ENCODE measurements at places on chromosomes 5 and 9. TPM values are rescaled to one million over a fixed set of nuclear protein-coding genes. Genes with fewer than 3 reads are reported as not detected.

Gene TRAF1
- total RNA-seq: 2.5 TPM

Gene PAEP
- not detected for total RNA-seq

DNA sequence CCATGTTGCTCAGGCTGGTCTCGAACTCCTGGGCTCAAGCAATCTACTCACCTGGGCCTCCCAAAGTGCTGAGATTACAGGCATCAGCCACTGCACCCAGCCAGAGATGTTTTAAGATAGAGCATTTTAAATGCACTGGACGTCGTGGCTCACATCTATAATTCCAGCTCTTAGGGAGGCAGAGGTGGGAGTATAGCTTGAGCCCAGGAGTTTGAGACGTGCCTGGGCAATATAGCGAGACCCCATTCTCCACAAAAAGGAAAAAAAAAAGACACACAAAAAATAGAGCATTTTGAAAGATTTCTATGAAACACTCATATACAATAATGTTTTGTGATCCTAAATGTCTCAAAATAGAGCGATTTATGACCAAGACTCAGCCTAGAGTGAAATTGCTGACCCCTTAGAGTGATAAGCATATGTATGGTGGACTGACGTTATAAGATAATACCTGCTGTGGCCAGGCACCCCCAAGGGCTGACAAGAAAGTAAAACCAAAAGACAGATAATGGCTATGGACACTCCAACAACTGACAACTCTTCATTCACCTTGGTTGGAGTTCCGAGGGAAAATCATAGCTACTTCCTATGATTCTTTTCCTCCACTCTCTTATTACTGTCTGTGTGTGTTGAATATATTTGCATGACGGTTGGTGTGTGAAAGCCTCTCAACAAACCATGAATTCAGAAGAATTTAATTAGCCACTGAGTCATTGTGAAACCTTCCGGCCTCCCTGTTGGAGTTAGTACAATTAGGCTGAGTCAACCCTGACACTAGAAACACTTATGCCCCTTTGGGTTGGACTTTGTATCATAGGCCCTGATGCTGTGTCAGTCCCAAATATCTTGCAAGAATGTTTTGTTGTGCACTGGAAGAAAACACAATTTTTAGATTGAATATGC is 526.5 kb upstream of the NUDT12 start:
- no peak for DNase-seq

DNA sequence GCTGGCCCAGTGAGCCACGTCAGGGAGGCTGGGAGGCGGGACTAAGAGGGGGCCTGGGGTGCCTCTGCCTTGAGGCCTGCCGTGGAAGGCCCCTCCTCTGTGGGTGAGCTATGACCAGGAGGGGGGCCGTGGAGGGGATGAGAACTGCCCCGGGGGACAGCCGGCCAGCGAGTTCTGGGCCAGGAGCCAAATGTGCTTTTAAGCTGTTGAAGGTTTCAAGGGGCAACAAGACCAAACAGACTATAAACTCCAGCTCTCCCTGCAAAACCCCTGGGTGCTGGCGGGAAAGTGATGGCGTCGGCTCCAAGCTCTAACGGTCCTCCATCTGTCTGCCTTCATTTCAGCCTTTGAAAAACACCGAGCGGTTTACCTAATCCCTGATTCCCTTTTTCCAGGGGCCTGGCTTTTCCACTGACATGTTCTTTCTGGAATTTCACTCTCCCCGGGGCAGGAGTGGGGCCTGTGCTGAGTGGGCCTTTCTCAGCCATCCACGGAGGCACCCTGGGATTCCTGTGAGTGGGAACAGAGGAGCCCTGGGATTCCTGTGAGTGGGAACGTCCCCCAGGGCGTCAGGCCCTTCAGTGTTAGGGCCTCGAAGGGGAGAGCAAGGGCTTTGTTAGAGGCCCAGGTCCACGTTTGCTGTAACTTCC is 65.6 kb downstream of the COL5A1 start:
- no peak for DNase-seq

Gene PCDHGB7
- total RNA-seq: 15.6 TPM

DNA sequence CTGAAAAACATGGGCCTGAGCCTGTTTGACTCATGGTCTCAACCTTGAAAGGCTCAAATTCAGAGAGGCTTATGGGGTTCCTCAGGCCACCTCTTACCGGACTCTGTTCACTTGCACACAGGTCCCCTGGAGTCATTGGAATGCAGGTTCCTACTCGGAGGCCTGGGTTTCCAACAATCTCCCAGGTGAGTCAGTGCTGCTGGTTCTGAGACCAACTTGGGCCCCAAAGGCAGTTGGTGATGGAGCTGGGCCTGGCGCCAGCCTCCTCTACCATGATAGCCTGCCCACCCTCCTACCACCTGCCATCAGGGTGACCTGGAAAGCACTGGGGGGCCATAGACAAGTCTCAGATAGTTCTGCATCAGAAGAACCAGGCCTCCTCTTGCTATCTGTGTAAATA is 188.4 kb downstream of the RGS3 start:
- no peak for DNase-seq

Measured in occipital lobe (tissue), 3 donors.